ENCODE measurements at places on chromosomes 6 and 20.

DNA sequence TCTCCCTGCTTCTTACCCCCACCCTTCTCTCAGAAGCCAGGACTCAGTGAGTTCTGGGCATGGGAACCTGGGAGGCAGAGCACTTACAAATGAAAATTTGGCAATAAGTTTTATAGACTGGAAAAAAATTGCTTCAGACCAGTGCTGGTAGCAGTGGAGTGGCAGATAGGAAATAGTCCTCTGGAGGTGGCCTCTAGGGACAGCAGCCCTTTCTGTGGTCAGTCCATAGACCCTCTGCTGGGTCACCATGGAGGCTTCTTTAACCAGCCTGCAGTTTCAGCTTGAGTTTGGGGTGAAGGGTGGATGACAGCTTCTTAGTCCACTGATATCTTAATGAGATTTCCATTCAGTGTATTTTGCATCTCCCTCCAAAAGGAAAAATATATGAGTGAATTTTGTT lies 179.1 kb downstream of the ARID1B start:
- no peak for DNase-seq

- no peak for DNase-seq
Measured at GRCh38 chr20:14334306-14334930, 3.0 kb downstream of the FLRT3 start.

GRCh38 chr6:147707524-147707923 lies 199.0 kb downstream of the SAMD5 start:
- no peak for DNase-seq

DNA sequence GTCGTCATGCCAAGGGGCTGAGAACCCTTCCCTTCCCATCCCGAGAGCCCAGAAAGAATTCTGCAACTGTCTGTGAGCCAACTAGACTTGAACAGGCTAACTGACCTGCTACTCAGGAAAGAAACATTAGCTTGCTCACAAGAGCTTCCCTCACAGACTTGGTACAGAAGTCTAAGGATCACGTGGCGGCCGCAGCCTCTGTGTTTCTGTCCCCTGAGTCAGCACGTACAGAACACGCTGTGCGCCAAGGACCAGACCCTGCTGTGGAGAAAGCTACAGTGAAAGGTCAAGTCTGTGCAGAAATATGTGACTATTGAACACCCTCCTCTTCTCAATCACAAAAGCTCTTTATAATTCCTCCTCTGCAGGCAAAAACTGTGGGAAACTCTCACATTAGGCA lies 151.3 kb upstream of the QKI start:
- DNase-seq: no peak

DNA sequence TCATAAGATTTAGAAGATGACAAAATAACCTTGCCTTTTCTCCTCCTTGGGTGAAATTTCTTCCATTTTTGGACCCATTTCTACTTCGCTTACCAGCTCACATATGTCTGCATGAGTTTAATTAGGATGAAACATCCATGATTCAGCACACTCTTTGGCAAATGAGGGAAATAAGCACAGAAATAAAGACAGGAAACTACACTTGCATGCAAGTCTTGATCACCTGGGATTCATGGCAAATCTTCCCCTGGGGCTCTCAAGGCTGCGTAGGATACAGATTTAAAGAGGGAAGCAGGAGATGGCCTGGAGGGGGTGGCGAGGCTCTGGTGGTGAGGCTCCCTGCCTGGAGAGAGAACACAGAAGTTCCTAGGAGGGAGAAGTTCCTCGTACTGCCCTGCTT lies 147.8 kb downstream of the EDN3 start:
- DNase-seq: no peak

GRCh38 chr6:162560891-162561290 lies 166.7 kb downstream of the PRKN start:
- no peak for DNase-seq

DNA sequence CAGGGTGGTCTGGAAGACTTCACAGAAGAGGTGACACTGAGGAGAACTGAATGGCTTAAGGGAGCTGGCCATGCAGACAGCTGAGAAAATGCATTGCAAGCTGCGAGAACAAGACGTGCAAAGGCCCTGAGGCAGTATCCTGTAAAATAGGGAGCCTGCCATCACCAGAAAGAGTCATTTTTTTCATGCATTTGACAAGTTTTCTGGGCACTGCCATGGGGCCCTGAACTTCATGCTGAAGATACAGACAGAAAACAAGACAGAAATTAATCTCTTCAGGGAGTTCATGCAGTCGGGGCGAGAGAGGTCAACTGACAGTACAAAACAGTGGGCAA lies 28.9 kb upstream of the NFATC2 start:
- DNase-seq: no peak

GRCh38 chr6:148776321-148777308 lies 29.8 kb downstream of the UST start:
- no peak for DNase-seq

- peak; percentile 5 for DNase-seq
Measured at GRCh38 chr6:129748212-129748900, 38.4 kb upstream of the ARHGAP18 start.

GRCh38 chr6:41021832-41022231 lies 17.2 kb downstream of the UNC5CL start:
- no peak for DNase-seq

DNA sequence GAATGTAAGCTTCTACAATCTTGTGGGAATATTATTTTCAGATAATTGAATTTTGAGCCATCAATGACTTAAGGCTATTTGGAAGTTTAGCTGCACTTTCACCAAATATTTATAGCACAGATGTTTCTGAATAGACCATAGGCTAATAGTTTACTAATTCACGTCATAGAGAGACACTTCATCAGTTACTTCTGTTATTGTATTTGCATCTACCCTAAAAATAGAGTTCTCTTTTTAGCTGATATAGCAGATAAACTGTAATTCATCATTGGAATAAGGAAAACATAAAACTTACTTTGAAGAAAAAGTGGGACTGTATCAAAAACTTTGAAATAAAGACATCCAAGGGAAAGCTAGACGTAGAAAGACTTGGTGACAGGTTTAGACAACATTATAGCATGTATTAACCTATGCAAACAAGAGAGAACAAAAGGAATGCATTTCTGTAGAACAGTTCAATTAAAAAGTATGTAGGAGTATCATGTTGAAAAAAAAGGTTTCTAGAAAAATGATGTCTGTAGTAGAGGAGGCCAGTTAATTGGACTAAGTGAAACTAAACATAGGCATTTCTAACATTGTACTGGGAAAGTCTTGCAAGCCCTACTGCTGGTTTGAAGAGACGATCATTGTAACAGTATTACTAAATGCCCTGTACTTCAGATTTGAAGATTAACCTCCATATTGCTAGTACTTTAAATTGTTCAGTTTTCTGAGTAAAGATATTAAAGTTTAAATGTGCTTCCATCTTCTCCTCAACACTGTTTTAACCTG lies 123.3 kb downstream of the ZFAND3 start:
- DNase-seq: no peak

DNA sequence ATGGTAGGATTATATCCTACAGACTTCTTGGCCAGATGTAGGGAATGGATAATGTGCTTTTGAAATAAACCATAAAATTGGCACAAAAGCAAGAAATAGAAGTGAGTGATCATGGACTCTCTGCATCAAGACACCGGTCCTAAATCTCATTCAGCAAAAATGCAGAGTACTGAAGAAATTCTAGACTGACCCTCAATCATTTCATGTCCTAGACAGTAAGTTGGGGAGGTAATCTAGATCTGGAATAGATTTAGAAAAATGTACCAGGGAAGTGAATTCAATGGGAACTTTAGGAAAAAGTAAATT lies 69.7 kb upstream of the ADTRP start:
- DNase-seq: no peak

DNA sequence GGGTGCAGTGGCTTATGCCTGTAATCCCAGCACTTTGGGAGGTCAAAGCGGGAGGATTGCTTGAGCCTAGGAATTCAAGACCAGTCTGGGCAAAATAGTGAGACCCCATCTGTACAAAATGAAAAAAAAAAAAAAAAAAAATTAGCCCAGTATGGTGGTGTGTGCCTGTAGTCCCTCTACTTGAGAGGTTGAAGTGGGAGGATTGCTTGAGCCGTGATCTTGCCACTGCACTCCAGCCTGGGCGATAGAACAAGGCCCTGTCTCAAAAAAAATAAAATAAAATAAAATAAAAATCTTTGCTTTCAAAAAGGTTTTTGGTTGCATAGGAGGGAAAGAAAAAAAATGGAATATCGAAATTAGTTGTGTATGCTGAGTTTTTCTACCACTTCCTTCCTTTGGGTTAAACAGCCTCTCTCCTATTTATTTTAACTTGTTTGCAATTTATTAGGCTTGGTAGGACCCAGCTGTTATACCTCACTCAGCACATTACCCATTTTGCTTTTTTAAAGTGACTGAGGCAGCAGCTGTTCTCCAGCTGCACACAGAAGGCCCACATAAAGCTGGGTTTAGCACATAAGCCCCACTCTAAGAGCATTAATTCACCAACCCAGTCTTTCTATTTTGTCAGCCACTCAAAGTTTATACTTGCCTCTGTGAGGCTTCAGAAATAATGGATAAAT lies 152.3 kb downstream of the ZFAND3 start:
- DNase-seq: no peak

DNA sequence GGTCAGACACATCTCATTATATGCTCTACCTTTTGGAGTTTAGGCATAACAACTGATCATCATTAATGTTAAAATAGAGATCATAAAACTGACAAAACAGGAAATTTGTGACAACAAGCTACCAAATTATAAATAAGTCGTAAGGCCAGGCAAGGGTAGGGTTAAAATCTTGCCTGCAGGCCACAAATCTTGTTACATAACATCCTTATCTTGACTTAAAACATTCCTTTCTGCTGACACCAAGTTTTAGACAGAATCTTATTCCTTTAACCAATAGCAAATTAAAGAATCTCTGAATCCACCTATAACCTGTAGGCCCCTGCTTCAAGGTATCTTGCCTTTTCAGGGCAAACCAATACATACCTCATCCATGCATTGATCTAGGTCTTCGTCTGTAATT lies 32.5 kb upstream of the NKAIN2 start:
- DNase-seq: no peak

DNA sequence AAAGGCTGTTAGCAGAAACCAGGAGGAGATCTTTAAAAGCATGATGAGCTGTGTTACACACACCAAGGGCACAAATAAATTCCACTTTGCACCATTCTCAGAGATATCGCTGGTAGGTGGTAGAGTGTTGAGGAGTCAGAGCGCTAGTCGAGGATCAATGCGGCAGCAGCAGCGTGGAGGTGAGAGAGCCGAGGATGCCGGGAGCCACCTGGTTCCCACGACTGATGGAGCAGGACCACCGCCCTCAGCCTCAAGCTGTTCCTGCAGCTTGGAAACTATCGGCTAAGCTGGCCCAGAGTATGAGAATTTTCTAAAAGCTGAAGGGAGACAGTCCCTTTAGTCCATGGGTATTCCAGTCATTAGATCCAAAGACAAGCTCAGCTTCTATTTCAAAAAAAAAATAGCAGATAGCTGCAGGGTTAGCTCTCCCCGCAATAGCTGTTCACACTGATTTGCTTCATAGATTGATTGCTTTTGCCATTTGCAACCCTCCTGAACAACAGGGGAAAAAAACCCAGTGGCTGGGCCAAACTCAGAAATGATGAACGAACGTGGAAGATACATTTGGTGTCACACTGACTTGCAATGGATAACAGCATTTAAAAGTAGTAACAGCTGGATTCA lies 106.2 kb downstream of the LCA5 start:
- no peak for DNase-seq

DNA sequence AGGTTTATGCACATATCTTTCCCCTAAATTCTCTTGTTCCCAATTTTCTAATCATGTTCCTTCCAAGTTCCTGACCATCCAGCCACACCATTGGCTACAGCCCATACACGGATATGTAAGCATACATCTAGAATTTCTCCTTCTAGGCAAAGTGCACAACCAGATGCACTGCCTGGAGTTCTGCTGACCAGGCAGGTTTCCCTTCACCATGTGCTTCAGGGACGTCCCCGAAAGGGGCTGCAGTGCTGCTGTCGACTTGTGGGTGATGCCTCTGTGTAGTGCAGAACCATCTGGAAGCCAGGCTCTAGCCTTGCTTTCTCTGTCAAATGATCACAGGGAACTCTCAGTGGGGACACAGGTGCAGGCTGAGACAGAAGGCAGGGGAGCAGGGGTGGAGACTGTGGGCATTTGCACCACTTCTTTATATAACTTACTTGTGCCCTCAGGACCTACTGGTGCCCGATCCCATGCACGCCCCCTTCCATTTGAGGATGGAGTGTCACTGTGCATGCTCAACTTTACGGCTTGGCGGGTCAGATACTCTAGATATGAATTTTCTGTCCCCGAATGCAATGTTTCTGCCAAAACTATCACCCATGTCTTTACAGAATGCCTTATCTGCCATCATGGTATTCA lies 37.5 kb upstream of the SMOC2 start:
- DNase-seq: no peak

DNA sequence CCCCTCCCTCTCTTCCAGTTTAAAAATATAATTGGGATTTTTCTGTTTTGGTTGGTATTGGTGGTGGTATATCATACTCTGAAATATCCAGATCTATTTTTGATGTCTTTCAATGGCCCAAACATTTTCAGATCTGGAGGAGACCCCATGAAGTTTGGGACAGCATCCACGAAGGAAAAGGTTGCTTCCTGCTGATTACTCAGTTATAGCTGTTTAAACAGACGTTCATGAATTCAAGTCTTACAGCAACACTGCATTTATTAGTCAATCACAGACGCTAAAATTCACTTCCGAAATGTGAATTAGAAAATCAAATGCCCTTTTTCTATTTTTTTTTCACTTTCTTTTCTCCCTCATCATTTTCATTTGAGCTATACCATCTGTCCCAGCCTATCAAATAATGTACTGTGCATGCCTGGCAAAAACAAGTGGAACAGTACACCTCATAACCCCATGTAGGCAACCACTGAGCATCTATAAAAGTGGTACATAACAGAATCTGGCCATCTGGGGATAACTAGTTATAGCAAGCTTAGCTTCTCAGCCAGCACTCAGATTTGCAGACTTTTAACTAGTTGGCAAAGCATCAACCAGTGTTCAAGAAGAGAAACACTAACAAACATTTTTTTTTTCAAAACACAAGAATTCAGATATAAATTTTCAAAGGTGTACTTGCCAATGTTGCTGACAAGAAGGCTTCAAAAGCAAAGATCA lies 124.5 kb downstream of the HIVEP2 start:
- no peak for DNase-seq

DNA sequence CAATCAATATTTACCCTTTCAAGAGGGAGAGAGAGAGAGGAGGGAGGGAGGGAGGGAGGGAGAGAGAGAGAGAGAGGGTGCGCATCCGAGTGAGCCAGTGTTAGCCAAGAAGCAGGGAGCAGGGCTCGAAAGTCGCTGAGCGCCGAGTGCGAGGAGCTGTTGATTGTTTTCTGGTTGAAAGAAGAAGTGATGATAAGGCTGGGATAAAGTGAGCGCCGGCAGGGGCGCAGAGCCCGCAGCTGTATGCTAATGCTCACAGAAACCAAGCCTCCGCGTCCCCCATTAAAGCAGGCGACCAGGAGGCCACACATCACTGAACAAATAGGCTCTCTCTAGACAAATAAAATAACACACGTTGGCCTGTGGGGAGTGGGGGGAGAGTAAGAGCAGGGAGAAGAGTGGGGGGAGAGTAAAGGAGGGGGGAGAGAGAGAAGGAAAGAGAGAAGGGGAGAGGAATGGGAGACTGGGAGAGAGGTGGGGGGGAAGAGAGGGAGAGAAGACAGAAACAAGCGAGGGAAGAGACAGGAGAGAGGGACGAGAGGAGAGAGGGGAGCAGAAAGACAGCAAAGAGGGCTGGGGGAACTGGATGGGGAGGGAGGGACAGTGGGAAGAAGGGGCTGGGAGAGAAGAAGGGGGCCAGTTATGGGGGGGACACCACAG lies 5.0 kb upstream of the INSM1 start:
- no peak for DNase-seq

- no peak for DNase-seq
Measured at GRCh38 chr6:24245275-24245674, 112.6 kb downstream of the DCDC2 start.

- no peak for DNase-seq
Measured at GRCh38 chr20:23634044-23634801, 3.5 kb downstream of the CST3 start.
